Foreskin fibroblast (primary cell): ENCODE measurements at places on chromosomes 13 and 19.

DNA sequence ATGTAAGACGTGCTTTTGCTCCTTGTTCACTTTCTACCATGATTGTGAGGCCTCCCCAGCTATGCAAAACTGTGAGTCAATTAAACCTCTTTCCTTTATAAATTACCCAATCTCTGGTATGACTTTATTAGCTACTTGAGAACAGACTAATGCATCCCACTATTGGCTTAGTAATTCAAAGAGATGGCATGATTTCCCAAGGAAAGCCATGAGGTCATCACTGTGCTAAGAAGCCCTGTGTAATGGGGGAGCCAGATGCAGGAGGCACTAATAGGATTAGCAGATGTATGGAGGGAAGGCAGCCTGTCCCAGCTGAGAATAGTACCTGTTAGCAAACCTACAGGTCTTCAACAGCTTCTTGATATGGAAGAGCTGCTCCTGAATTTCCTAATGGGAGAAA lies 38.1 kb downstream of the RUBCNL start:
- peak; percentile 82 for DNase-seq

DNA sequence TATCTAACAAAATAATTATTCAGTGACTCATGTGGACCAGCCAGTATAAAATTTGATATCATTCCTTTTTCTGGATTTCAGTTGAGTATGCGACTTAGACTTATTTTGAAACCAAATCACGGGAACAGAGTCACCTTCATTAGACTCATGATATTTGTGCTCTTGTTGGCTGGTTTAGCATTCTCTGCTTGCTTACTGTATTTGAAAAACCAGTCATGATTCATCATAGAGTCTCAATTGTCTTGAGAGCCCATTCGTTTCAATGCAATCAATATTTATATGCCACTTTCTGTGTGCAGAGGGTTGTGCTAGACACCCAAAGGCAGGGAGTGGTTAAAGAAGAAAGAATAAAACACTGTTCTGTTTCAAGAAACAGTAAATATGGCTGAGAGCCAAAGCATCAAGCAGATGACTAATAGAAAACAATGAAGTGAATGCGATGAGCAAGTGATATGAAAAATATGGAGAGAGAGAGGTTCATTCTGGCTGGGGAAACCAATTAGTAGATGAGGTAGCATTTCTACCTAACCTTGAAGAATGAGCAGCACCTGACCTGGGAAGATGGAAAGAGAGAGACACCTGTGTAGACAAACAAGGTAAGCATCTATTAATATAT lies 99.6 kb upstream of the MBNL2 start:
- DNase-seq = peak; percentile 53

DNA sequence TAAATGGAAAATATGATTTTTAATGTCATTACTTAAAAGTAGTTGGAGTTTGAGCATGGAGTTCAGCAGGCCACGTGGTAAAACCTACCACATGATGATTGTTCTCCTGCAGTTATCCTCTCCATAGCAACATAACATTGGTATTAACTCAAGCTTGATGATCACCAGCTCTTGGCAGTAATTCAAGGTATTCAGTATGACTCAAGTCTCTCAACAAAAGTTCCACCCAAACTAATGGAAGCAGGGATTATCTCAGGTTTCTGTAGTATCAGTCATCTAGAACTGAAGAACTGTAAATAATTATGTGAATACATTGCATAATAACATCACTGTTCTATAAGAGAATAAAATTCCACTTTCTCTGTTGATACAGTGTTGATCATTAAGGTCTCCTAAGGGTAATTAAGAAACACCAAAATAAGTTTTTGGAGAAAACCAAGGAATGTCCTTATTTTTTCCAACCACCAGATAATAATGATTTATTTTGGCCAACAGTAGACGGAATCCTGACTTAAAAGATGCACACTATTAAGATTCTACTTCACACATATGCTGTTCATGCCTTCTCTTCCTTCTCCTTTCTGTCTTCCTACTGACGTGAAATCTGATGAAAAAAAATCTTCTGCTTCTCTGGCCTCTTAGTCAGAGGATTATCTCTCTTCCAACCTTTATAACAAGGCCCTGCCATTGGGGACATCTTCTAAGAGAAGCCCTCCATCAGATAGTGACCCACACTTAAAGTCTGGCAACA lies 1092.3 kb downstream of the EFNB2 start:
- DNase-seq = peak; percentile 98

GRCh38 chr19:751501-752341 lies 809 bp downstream of the MISP start:
- peak; percentile 95 for DNase-seq

GRCh38 chr19:50759886-50760285 lies 10.4 kb upstream of the GPR32 start:
- DNase-seq = peak; percentile 6

DNA sequence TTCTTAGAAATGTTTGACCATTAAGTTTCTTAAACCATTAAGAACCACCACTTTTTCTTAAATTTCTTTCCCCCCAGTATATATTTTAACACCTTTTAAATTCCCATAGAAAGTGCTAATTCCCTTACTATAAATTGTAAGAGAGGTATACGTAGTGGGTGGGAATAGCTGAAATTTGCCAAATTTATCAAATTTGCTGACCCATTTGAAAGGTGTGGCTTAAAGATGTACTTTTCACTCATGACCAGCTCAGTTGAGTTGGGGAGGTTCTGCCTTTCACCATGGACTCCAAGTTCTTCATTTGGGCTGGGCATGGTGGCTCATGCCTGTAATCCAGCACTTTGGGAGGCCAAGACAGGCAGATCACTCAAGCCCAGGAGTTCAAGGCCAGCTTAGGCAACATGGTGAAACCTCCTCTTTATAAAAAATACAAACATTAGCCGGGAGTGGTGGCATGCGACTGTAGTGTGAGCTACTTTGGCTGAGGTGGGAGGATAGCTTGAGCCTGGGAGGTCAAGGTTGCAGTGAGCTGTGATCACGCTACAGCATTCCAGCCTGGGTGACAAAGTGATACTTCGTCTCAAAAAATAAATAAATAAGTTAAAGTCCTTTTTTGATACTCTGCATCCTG lies 133.2 kb downstream of the MRPL57 start:
- DNase-seq = no peak

- DNase-seq = no peak
Observed at GRCh38 chr13:112056739-112057438, 10.1 kb upstream of the SOX1 start.

DNA sequence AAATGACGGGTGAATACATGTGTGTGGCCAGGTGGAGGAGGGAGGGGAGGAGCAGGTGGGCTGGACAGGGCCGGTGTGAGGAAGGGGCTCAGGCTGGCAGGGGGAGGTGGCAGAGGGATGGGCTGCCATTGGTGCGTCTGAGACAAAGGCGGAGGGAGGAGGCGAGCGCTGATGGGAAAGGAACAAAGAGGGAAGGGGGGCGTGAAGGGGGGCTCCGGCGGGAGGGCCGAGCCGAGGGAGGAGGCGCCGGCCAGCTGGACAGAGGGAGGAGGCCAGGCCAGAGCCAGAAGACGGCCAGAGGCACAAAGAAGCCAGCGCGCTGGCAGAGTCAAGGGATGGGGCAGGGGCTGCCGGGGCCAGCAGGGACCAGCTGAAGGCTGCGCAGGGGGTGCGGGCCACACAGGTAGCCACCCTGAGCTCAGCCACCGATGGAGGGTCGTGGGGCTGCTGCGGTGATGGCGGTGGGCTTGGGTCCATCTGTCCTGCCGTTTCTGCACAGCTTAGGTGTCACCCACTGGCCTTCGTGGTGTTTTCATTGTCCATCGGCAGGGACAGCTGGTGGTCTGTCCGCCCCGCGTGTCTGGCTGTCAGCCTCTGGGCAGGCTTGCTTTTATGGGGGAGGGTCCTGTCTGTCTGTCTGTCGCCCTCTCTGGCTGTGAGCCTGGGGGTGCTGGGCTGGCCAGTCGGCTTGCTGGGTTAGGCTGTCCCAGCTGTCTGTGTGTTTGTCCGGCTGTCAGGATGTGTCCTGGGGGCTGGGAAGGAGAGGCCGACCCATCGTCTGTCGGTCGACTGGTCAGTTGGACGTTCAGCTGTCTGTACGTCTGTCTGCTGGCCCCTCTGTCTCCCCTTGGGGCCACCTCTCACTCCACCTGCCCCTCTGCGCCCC lies 2.2 kb downstream of the APC2 start:
- no peak for DNase-seq

- no peak for DNase-seq
Observed at GRCh38 chr19:12526542-12526941, 24.7 kb downstream of the ZNF564 start.

- peak; percentile 89 for DNase-seq
Observed at GRCh38 chr13:74774264-74774663, 640.1 kb upstream of the KLF12 start.

GRCh38 chr19:1370579-1371361 lies 12.9 kb upstream of the NDUFS7 start:
- no peak for DNase-seq

- no peak for DNase-seq
Observed at GRCh38 chr19:45793178-45793564, 526 bp upstream of the DMWD start.

DNA sequence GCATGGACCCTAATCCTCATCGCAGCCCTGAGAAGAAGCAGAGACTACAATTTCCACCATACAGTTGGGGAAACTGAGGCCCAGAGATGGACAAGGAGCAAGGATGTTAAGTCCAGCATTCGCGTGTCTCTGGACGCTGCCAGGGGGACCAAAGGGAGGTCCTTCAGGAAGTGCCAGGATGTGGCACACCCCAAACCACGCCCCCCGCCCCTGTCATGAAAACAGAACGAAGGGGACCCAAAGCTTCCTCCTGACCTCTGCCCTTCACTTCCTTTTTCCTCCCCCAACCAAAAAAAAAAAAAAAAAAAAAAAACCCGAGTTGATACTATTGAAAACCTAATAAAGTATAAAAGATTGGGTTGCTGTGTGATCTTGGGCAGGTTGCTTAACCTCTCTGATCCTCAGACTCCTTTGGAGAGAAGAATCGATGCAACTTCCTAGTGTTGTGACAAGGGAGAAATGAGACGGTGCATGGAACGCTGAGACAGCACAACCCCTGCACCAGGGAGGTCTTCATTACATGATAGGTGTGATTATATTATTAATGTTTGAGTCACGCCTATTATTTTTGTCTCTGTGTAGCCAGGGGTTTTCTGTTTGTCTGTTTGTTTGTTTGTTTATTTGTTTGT lies 2.7 kb upstream of the ZBTB7A start:
- DNase-seq = no peak

GRCh38 chr13:107585469-107586180 lies 629.7 kb downstream of the LIG4 start:
- DNase-seq = no peak

DNA sequence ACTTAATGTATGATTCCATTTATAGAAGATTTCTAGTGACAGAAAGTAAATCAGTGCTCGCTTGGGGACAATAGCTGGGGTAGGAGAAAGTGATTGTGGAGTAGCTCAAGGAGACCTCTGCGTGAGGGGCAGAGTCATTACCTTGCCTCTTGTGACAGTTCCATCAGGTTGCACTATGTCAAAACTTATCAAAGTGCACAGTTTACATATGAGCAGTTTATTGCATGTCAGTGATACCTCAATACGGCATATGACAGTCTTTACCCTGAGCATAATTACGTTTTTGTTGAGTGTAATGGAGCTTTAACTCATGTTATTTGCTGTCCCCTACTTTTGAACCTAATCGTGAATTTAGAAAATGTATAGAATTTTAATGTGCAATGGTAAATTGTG lies 15.0 kb downstream of the ARHGEF7 start:
- no peak for DNase-seq

- no peak for DNase-seq
Observed at GRCh38 chr13:47639738-47640447, 361.2 kb downstream of the SUCLA2 start.

GRCh38 chr13:109817591-109818535 lies 31.5 kb upstream of the IRS2 start:
- no peak for DNase-seq

GRCh38 chr19:12364391-12365235 lies 870 bp downstream of the ZNF442 start:
- DNase-seq = peak; percentile 41

- no peak for DNase-seq
Observed at GRCh38 chr19:5851302-5851701, at the start of gene FUT3. FUT3 (minus strand) TSS chr19:5851449.
